ENCODE measurements at places on chromosomes 3 and 15.

- no peak for DNase-seq
These were observed 45.9 kb upstream of the LMCD1 start for GRCh38 chr3:8455526-8456411.

DNA sequence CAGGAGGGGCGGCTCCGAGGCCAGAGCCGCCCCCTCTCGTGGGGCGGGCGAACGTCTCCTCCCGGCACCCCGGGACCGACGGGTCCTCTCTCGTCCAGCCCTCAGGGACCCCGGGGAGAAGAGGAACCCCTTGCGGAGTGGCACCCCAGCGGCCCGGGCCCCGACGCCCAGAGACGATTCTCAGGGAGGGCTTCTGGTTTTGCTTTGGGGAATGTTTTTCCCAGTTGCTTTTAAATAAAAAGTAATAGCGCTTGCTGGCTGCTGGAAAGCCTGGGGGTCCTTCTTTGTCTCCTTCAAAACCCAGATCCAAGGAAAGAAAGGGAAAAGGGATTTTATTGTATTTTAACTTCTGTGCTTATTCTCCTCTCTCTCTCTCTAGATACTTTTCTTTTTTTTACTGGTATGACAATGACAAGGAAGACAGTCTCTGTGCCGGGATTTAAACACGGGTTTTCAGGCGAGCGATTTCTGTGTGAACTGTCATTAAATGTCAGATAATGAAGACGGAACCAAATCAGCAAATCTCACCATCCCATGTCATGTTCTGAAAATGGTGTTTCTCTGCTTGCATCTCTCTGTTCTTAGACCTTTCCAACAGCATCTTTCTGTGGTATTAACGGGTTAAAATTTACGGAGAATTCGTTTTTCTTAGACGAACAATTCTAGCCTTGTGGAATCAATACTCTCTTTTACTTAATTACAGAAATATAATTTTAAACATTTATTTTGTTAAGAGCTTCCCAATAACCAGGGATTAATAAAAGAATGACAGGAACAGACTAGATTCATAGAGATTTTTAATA, 530 bp upstream of the PCOLCE2 start:
- no peak for DNase-seq

DNA sequence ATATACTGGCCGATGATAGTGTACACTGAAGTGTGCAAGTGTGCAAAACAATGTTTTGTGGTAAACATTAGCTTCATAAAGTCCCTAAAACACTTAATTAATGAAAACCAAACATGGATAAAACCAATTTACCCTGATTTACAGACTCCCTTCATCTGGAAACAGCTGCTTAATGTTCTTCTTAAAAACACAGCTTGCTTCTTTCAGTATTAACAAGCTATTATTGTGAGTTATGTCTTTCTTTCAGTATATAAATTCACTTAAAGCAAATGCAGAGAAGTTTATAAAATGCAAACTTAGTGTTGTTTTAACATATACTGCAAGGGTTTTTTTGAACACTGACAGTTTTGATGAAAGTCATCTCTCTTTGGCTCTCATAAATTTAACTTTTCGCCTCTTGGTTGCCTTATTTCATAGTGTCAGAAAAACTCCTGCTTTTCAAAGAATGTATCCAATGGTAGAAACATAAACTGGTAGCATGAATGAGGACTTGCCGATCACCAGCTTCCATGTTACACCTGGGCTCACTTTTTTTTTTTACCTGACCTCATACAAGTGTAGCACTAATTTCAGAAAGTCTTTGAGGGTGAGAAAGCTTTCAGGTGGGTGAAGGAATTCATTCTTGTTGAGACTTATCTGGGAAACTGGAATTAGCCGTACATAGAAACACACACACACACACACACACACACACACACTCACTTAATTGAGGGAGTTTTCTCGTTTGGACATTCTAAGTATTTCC, 532.2 kb downstream of the ROBO2 start:
- DNase-seq, result no peak

GRCh38 chr3:152832046-152832445, 2.9 kb upstream of the P2RY1 start:
- no peak for DNase-seq

GRCh38 chr15:63560741-63561448, 36.3 kb upstream of the FBXL22 start:
- no peak for DNase-seq

GRCh38 chr15:55494931-55495330, 13.1 kb downstream of the DNAAF4 start:
- no peak for DNase-seq

Data from left ventricle myocardium superior (tissue), 1 donor.